ENCODE measurements at places on chromosomes 3 and 15. TPM values are rescaled to one million over a fixed set of nuclear protein-coding genes. Genes with fewer than 3 reads are reported as not detected.

DNA sequence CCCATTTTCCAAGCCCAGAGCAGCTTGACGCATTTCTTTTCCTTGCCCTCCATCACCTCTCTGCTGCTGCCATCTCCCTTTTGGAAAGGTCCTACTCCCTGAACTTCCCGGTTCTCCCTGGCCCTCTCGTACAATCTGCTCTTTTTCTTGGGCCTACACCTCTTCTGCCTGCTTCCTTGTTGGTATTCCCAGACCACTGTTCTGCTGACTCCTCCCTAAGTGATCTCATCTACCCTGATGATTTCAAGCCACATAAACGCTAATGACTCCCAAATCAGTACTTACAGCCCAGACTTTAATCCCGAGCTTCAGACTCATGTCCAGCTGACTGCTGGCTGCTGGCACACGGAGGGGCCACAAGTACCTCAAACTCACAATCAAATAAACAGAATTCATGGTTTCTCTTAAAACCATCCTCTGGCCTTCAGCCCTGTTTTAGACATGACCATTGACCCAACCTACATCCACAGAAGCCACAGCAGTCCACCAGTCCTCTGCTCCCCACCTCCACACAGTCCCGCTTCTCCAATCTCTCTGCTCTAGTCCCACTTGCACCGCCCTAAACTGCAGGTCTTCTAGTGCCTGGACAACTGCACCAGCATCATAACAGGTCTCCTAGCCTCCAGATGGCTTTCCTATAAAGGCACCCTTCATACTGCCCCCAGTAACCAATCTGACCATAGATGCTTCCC, 57.6 kb downstream of the AAGAB start:
- no peak for DNase-seq

DNA sequence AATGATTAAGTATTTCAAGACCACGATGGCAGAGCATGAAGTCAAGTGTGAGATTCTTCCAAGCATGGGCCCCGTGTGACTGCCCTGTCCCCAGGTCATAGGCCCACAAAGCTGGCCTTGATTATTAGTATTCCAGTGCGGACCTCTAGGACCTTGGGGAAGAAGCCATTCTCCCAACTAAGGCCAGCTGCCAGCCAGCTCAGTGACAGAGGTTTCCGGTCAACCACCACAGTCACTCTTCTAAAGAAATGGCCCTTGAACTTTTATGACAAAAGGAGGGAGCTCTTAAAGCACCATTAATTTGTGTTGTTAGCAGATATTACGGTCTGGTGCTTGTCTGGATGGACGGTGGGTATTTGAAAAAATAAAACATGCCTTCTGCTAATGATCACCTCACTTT, 28.0 kb downstream of the FAM3D start:
- no peak for DNase-seq

GRCh38 chr15:89836267-89837133, 21.8 kb upstream of the ANPEP start:
- DNase-seq, result no peak

- DNase-seq, result no peak
These were observed 800.6 kb upstream of the LMCD1 start for GRCh38 chr3:7700977-7701376.

DNA sequence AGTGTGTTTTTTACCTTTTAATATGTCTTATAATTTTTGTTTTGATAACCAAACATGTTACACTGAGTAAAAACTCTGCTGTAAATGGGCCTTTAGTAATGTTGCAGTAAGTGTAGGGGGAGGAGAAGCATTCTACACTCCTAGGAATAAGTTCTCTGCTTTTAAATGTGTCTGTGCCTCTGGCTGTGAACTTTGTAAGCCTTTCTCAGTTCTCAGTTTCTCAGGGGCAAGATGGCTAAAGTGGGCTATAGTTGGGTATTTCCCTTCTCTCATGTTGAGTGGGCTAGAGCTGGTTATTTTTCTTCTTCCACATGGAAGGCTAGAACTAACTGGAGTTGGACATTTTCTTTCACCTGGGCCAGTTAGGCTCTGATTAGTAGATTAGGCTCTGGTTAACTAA, 75.3 kb upstream of the NUDT16 start:
- DNase-seq, result no peak

DNA sequence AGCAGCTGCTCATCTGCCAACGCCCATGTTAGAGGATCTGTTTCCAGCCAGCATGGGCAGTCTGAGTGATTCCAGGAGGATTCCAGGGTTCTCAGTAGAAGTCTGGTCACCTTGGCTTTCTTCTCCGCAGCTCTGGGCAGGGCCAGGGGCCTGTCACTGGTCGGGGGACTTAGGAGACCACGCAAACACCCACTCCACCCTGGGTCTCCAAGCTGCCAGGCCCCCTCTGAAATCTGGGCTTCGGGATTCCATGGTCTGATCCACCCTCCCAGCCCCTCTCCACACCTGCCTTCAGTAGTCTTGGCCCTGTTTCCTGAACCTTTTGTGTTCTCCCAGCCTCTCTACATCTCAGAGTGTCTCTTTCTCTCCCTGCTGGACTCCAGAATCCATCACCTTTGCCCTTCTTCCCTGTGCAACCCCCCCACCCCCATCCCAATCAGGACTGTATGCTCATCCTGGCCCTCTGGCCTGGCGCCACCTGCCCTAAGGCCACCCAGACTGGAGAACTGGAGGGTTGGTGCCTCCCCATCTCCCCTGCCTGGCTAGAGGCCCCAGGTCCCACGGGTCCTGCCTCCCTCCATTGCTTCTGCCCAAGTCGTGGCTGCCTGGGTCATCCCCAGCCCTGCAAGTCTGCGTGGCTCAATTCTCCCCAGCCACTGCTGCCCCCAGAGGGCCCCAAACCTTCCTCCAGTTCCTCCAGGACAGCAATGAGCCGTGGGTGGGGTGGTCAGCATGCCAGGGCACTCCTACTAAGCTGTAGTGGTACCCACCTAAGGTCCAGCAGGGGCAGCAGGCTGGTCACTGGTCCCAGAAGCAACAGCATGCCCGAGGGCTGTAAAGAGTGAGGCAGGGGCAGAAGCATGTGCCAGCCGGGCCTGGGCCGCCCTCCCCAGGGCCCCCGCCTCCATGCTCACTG, 102.8 kb downstream of the TBC1D2B start:
- DNase-seq, result no peak

DNA sequence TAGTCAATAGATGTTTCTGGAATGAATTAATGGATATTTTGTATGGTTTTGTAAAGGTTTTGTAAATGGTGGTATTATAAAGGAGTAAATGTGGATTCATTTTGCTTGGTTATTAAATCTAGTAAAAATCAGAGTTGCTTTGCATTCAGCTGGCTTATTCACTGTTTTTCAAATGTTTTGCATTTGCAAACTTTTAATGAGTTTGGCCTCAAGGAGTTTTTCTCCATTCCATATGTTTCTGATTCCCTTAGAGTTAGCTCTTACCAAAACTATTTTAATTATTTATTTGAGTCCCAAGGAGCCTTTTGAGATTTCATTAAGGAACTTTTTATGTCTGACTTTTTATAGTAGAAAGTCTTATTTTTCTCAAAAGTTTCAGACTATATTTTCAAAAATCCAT, 992.2 kb downstream of the DIPK2A start:
- no peak for DNase-seq

- DNase-seq, result no peak
These were observed 184.5 kb downstream of the FHIT start for GRCh38 chr3:61066800-61067199.

MB21D2 gene
- 0.54 TPM for total RNA-seq

Data from hematopoietic multipotent progenitor cell (in vitro differentiated cells).